ENCODE measurements at places on chromosomes 2 and 18.

DNA sequence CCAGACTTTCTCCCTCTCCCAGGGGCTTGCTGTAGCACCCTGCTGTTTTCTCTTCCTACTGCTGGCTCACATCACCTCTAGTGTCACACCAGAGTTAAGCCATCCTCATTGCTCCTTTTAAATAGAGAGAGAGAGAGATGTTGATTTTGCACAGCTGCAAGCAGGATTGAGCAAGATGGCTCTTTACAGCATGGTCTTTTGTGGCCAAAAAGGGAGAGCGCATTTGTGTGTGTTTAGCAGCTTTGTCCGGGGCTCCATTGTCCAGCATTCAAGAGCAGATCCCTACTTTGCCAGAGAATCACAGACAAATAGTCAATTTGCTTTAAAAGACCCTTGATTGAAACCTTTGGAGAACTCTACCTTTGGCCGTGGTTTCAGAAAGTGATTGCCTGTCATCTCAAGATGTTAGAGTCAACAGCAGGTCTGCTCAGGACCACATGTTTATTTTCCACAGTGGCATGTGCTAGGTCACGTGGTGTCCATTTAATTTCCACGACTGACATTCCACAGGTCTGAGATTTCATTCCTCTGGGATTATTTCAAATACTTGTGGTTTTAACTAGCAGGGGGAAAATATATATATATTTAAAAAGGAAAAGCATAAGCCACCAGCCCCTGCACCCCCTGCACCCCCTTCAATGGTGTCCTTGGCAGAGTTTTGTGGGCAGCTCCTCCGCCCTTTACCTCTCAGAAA is 359.9 kb upstream of the SLC14A2 start:
- peak; percentile 88 for DNase-seq

- no peak for DNase-seq
Measured at GRCh38 chr2:191959209-191959608, 112.3 kb upstream of the CAVIN2 start.

- DNase-seq, result no peak
Measured at GRCh38 chr2:195490319-195490718, 166.7 kb upstream of the SLC39A10 start.

- peak; percentile 43 for DNase-seq
Measured at GRCh38 chr2:26299471-26300101, 46.4 kb upstream of the SELENOI start.

GRCh38 chr2:78035804-78036203 is 513.6 kb upstream of the LRRTM4 start:
- DNase-seq, result peak; percentile 11

Measured in muscle of back (tissue), 13 donors.